ENCODE measurements at places on chromosomes 16 and 17.
A peak's percentile ranks its signal among the peaks of the same experiment; 100 is the strongest.

GRCh38 chr17:19262650-19263631, 25.8 kb downstream of the EPN2 start:
- peak; percentile 4 for DNase-seq

GRCh38 chr17:66725956-66726355, 109.0 kb upstream of the CACNG5 start:
- DNase-seq = no peak

- no peak for DNase-seq
Measured at GRCh38 chr16:86080131-86080875, 181.3 kb downstream of the IRF8 start.

GRCh38 chr17:7583253-7584109, at the start of gene MPDU1:
Gene MPDU1 (plus strand): TSS chr17:7583852. CDS start chr17:7583863, 11 bp downstream.
- DNase-seq = peak; percentile 89

GRCh38 chr16:50067290-50067853, 1.6 kb downstream of the HEATR3 start:
- no peak for DNase-seq

- peak; percentile 67 for DNase-seq
Measured at GRCh38 chr17:3913531-3914311, 2.5 kb downstream of the P2RX1 start.

DNA sequence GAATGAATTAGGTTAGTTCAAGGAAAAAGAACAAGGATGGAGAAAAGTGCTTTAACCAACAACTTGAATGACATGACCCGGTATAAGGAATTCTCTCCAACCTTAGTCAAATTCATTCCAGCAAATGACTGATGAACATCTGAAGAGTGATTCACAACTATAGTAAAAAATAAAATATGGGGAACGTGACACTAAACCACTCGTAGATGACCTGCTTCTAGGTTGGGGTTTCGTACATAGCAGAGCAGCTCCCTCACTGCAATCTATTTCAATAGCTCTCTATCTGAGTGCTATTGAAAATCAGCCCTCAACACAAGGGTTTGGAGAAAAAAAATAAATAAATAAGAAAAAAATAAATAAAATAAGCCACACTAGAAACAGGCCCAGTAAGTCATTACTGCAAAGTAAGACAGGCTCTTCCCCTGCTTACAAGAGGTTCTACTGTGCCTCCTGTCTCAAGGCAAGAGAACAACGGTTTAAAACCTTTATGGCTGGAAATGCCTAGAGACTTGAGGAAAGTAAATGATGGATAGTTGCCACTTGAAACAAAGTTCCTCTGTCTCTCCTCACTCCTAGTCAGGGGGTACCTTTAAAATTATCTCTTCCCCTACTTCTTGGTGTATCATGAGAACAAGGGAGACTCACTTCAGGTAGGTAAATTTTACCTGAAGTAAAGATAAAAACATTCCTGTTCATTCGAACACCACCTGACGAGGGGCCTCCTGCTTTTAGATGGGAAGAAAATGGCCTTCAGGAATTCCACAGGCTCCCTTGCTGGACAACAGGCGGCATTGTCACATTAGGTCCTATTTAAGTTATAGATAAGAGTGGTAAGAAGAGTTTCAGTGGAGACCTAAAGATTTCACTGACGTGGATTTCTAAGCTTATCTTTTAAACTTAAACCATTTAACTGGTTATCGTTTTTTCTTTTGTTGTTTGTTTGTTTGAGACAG, 20.5 kb downstream of the COG7 start:
- no peak for DNase-seq

GRCh38 chr16:62732092-62732491, 695.9 kb upstream of the CDH8 start:
- no peak for DNase-seq

DNA sequence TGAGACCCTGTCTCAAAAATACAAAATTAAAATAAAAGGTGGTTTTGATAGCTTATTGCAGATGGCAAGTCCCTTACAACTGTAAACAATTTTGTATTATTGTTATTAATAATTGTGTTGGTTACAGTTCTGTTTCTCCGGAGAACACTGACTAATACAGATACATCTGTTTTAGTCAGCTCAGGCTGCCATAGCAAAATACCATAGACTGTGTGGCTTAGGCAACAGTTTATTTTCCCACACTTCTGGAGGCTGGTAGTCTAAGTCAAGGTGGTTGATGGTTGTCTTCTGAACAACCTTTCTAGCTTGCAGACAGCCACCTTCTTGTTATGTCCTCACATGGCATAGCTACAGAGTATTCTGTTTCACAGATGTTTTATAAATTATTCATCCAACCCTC, 14.2 kb upstream of the IL21R start:
- DNase-seq = no peak

DNA sequence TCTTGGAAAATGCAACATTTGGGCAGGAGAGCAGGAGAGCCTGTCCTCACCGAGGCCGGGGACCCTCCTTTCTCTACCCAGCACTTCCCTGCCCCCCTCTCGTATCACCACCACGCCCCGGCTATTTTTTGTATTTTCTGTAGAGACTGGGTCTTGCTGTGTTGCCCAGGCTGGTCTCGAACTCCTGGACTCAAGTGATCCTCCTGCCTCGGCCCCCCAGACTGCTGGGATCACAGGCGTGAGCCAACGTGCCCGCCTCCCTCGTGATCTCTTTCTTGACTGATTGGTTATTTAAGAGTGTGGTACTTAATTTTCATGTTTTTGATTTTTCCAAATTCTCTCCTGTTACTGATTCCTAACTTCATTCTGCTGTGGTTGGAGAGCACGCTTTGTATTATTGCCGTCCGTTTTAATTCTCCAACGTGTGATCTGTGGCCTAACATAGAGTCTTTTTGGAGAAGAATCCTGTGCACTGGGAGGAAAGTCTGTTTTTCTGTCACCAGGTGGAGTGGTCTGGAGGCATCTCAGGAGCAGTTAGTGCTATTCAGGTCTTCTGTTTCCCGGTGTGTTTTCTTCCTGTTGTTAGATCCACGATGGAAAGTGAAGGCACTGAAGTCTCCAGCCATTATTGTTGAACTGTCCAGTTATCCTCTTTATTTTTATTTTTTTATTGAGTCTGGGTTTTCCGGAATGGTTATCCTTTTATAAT, 40.4 kb downstream of the ZNF778 start:
- no peak for DNase-seq
